ENCODE measurements at places on chromosomes 2 and 18.

- no peak for DNase-seq
These were observed 186.8 kb downstream of the ZEB2 start for GRCh38 chr2:144333143-144333555.

DNA sequence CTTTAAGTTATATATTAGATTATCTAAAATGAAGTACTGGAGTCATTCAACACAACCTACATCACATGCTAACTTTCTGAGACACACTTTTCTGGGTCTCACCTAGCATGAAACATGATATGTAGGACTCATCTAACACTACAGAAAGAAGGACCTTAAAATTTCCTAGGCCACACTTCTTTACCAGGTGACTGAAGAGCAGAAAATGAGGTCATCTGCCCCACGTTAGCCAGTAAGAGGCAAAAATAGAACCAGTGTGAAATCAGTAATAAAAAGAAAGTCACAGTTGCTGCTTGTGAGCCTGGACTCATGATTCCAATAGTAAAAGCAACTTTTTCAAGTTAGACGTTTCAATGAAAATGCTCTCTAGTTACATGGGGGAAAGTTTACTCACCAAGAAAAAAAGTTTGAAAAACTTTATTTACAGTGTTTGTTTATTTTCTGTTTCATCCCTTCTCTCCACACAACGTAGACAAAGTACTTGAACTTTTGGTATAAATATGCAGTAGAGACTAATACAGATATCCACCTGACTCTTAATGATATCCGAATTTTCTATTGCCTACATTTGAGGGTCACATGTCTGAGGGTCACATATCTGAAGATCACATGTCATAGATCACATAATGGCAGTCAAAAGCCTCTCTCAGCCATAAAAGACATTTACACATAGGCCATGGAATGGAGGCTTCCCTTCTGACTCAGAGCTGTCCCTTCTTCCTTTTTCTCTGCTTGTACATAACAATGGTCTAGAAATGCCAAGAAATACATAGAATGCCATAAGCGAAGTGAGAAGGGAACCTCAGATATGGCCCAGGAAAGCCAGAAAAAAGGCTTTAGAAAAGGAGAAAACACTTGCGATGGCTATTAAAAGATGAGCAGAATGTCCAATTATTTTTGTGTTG, 362.9 kb downstream of the ZEB2 start:
- no peak for DNase-seq

- no peak for DNase-seq
These were observed 32.9 kb upstream of the TMEM177 start for GRCh38 chr2:119646149-119646548.

DNA sequence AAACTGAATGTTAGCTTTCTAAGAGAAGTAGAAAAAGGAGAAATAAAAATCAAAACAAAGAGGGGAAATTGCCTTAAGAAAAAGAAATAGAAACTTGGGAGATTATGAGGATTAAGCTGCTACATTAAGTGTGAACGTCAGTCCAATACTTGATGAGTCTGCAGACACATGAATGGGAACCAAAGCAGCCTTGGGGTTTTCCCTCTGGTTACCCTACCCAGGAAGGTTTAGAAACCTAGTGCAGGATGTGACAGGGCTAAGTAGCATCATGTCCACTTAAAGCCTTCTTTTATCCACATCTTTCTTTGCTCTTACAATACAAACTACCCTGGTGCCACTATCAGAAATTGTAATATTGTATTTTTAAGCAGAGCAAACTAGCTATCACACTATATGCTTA, 22.3 kb downstream of the SLC35F5 start:
- no peak for DNase-seq

DNA sequence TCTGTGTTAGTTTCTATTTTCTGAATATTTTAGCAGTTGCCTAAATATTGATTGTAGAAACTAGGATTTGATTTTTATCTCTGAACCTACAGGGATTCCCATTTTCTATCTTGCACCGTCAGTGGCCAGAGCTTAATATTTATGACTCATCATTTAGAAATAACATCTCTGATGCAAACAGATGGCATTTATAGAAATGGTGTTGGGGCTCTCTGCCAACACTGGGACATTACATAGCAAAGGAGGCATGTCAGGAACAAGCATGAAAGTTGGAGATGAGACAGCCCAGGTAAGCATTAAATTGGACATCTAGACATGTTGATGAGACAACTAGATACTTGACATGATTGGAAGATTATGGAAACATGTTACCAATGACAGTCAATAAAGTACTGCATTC, 165.3 kb upstream of the SYT4 start:
- no peak for DNase-seq

- no peak for DNase-seq
These were observed 304.4 kb downstream of the GALR1 start for GRCh38 chr18:77554061-77554460.

DNA sequence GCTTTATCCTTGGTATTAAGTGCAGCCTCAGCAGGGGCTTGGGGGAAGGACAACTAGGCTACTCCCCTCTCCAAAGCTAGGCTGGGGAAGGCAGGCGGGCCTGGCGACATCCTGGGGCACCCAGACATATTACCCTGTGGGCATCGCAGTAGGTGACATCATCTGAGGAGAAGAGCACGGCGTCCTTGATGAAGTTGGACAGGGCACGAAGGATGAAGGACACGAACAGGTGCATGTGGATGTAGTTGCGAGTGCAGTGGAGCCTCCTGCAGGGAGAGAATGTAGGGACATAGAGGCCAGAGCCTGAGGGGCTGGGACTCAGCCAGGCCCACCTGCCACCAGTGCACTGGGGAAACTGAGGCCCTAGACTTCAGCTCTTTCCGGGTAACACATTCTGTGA, 32.3 kb downstream of the TMEM37 start:
- no peak for DNase-seq
